ENCODE measurements at places on chromosomes 5 and 9.

DNA sequence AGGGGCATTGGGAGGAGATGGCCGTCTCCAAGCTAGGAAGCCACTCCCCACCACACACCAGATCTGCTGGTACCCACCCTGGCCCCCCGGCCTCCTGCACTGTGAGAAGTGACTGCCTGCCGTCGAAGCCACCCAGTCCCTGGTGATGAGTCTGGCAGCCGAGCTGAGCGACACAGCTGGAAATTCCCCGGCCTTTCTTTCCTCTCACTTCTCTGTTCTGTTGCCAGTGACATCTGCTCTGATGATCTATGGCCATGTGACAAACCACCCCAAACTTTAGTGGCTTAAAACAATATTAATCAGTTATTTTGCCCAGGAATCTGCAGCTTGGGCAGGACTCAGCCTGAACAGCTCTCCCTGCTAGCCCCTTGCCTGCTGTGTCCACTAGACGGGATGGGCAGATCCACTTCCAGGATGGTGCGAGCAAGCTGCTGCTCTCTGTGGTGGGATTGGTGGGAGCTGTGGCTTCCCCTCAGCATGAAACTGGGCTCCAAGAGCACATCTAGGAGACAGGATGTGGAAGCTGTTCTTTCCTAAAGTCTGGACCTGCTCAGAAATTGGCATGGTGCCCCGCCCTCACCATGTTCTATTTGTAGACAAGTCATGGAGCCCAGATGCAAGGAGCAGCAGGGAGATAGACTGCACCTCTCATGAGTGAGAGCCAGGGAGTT, 211.2 kb downstream of the GADD45G start:
- no peak for DNase-seq

GRCh38 chr5:78779771-78780616, 131.4 kb upstream of the LHFPL2 start:
- no peak for DNase-seq

DNA sequence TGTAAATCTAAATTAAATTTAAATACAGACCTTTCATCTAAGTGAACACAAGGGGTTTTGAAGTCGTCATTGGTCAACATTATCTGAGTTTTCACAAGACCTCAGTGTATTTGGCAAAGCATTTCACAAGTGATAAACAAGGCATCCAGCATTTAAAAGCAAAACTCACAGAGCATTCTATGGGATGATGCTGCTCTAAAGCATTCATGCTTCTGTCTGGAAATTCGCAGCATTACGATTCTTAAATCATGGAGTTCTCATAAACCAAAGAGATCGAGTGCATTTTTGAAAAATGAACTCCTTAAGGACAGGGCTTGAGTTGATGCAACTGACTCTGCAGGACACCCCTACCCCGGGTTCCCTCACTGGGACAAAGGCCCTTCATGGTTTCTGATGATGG, 46.1 kb upstream of the SPATA31E1 start:
- no peak for DNase-seq

DNA sequence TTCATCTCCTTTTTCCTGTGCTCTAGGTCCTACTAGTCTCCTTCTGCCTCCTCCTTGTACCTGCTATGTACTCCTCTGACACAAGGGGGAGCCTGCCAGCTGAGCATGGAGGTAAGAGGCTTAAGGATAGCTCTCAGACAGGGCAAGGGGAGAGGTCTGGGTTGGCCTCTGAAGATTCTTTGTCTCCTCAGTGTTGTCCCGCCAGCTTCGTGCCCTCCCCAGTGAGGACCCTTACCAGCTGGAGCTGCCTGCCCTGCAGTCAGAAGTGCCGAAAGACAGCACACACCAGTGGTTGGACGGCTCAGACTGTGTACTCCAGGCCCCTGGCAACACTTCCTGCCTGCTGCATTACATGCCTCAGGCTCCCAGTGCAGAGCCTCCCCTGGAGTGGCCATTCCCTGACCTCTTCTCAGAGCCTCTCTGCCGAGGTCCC, 3.8 kb downstream of the CREB3 start:
- peak; percentile 79 for DNase-seq

Measured in BE2C (cell line).